NCI-H1436 (cell line): ENCODE measurements at places on chromosomes 16 and 17.

DNA sequence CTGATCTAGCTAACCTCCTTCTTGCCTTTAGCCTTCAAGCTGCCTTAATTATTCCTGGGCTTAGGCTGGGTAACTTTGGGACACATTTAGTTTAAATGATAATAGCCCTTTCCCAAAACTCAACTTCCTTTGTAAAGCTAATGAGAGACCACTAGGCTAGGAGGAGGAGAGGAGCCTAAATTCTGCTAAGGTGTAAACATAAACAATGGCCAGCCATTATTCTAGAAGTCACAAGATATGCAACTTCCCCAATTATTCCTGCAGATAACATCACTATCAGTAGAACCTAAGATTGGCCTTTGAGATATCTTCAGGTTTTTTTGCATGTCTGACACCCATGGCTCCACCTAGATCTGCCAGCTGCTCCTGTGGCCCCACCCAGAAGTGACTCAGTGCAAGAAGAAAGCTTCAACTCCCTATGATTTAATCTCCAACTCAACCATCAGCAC is 131.2 kb upstream of the FAM20A start:
- DNase-seq, result no peak

DNA sequence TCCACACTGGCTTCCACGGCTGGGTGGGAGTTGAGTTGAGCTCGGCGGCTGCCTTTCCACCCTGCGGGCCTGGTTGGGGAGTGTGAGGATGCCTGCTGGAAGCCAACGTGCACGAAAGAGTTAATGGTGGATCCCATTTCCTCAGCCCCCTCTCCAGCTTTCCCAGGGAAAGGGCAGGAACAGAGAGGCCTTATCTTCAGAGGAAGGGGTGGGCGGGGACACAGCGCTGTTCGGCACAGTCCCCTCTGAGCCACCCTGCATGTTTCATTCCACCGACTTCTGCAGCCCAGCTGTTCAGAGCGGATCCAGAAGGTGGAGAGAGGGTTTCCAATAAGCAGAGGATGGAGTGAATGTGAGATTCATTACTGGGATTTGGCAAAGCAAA is 295.3 kb downstream of the SEC14L1 start:
- no peak for DNase-seq

- DNase-seq, result peak; percentile 63
These were observed 2.9 kb downstream of the PHOSPHO1 start for GRCh38 chr17:49227436-49228261.

- DNase-seq, result no peak
These were observed 2329.0 kb downstream of the TP53TG3F start for GRCh38 chr16:35788381-35788780.

GRCh38 chr16:80018466-80018865 is 417.9 kb upstream of the MAF start:
- DNase-seq, result no peak

DNA sequence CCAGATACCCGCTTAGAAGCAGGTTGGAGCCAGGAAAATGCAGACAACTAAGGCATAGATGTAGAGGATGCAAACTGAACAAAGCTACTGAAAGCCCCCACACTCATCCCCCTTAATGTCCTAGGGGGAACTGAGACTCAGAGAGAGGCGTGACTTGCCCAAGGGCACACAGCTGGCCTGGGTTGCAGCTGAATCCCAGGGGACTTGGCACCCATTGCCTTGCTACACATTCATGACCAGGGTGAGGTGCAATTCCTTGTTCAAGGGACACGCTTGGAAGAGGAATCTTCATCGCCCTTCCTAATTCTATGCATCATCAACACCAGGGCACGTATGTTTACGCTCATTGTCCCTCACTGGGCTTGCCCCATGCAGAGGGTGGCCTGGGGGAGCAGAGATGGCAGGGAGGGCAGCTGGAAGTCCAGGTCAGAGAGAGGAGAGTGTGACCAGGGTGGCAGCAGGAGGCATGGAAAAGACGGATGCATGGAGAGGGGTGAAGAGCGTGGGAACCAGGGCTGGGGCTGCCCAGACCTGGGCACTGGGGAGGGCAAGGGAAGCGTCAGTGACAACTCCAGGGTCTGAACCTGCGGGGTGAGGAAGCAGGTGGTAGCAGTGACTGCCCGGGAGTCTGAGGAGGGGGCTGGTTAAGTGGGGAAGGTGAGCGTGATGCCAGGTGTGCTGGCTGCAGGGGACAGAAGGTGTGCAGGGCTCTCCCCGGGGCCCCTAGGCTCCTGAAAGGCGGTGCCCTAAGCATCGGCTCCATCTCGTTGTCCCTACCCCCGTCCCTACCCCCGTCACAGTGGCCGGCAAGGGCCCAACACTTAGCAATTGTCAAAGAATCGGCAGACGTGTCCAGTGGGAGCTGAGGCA is 267.1 kb upstream of the TNRC6C start:
- no peak for DNase-seq

- DNase-seq, result no peak
These were observed 87.7 kb downstream of the MRM3 start for GRCh38 chr17:869567-870525.

DNA sequence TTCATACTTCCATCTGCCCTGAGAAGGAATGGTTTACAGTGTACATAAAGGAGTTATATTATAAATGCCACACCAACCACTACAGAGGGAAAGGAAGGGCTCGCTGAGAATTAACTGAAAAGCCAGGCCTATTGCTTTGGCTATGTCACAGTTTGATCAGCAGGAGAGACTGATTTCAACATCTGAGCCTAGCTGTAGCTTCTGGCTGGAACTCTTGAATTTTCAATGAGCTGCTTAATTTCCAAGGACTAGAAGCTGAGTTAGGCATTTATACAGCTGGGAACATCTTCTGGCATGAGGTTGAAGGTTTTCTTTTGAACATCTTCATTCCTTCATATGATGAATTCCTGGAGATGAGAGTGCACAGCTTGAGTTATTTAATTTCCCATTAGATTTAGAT is 47.6 kb upstream of the GNAO1 start:
- no peak for DNase-seq

DNA sequence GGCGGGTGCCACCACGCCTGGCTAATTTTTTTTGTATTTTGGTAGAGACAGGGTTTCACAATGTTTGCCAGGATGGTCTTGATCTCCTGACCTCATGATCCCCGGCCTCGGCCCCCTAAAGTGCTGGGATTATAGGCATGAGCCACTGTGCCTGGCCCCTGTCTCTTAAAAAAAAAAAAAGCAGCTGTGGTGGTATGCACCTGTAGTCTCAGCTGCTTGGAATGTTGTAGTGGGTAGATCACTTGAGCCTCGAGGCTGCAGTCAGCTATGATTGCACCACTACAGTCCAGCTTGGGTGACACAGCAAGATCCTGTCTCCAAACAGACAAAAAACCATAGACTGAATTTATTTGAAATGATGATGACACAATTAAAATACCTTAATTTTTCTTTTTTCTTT is 24.3 kb downstream of the CDK12 start:
- no peak for DNase-seq

DNA sequence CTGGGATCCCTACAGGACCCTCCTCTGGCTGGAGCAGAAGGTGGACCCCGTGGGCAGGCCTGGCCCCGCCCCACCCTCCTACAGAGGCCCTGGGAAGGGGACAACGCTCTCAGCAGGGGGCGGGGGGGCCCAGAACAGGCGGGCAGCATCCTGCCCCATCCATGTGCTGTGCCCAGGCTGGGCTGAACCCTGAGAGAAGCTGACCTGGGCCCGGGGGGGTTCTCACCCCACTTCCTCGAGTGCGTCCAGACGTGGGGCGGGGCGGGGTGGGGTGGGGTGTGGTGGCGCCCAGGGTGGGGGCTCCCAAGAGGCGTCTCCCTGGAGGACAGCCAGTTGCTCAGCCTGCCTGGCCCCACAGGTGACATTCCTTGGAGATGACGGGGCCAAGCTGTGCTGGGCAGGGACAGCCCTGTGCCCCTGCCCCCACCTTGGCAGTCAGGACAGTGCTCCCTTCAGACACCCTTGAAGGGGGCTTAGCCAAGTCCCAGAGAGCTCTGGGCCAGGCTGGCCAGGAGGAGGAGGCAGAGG is 390 bp upstream of the UNC13D start:
- DNase-seq, result no peak

- DNase-seq, result no peak
These were observed 31.3 kb upstream of the CCDC182 start for GRCh38 chr17:57776366-57776765.

GRCh38 chr16:10824111-10824893 is 5.7 kb upstream of the TVP23A start:
- no peak for DNase-seq

- no peak for DNase-seq
These were observed 4.6 kb downstream of the TRIM47 start for GRCh38 chr17:75873587-75874322.

DNA sequence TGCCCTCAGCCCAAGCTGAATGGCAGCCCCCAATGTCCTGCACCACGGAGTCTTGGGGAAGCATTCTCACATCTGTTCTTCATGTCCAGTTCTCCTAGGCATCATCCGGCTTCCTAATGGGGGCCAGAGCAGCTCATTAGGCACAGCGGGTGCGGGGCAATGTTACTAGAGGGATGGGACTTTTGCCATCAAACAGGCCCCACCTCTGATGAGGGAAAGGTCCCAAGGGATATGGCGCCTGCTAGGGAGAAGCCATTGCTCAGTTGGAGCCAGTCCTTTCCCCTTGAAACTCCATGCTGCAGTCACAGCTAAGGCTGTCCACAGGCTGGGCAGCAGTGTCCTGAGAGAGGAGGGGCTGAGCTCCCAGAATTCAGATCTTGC is 1.7 kb upstream of the DPH1 start:
- no peak for DNase-seq

- DNase-seq, result peak; percentile 63
These were observed 38.0 kb downstream of the CUEDC1 start for GRCh38 chr17:57916925-57917858.

DNA sequence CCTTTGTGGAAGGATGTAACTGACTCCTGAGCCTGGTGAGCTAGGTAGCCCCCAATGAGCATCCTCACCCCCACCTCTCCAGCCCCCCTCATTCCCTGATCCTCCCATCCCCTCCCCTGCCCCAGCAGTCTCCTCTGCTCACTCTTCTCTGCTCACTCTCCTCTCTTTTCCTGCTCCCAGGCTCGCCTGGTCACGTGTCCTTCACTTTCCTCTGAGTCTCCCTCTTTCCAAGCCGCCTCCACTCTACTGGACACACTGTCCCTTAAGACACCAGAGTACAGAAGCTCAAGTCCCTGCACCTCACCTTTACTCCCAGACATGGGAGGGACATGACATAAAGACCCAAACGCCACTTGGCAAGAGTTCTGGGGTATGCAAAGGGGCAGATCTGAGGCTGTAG is 76.3 kb upstream of the RBL2 start:
- no peak for DNase-seq

GRCh38 chr16:51919736-51920135 is 627.2 kb downstream of the TOX3 start:
- DNase-seq, result no peak

DNA sequence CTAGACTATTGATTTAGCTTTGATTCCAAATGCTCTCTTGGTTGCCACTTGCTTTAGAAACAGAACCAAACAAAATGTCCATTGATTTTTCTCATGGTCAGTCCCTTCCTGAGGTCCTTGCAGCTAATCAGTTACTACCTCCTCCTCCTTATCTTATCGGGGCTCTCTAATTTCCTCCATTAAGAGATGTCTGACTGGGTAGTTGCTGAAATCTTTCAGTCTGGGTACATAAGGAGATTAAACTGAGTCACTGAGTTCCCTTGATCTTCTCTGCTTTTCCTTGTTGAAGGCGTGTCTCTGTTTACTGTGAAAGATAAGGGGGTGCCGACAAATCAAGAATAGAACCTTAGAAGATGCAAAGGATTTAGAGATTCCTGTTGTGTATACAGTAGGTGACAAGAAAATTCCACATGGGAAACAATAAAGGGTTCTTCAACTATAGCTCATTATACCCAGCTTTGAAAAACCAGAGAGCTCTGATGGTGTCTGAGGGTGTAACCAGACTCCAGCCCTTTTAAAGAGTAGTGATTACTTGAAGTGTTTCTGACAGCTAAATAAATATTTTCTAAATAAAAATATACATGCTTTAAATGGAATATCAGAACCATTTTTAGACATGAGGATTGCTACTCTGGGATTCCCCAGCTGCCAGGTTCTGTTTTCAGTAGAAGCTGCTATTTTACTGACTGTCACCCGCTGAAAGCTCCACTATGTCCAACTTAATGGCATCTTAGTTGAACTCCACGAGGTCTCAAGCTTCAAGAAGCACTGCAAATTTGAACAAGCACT is 791.3 kb upstream of the SOX9 start:
- peak; percentile 32 for DNase-seq

- no peak for DNase-seq
These were observed 112.1 kb downstream of the PRKCB start for GRCh38 chr16:23947838-23948237.

- no peak for DNase-seq
These were observed 203.6 kb downstream of the HS3ST3A1 start for GRCh38 chr17:13398091-13398490.

DNA sequence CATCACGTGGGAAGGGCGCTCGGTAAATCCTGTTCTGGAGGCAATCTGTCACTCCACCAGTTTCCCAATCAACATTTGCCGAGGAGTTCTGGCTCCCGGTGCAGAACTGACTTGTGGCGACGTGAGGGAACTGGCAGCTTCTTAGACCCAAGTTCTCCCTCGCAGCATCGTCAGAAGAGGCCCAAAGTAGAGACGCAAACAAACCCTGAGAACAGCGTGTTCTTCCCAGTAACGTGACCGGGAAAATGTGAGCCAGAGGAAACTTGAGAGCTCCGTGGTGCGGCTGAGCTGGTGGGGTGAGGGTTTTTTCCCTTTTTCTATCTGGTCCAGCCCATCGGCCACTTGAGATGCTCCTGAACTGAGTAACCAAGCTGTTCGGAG is 158.9 kb upstream of the CACNG5 start:
- no peak for DNase-seq

DNA sequence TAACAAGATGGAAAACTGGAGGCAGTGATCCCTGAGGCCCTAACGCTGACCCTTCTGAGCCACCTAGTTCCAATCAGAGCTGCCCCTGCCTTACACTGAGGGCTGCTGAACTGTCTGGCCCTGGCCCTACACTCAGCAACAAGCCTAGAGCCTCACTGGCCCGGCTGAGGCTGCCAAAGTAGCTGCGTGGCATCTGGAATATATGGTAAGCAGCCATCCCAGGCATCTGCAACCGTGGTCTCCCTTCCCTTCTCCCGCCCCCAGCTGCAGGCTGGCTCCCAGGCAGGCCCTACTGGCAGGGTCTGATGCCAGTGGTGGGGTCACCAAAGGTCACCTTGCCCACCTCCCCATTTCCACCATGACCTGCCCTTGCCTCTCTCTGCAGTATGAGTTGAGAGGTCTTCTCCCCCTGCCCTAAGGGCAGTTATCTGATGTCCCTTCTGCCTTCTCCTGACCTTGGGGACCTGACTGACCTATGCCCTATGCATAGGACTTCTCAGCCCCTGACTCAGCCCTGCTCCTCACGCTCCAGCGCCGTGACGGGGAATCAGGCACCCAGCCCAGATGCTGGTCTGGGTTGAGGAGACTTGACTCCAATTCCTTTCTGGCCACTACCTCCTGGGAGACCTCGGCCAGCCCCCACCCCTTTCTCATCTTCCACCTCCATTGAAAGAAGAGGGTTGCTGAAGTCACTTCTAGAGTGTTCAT is 45.3 kb downstream of the CPNE2 start:
- DNase-seq, result no peak

- DNase-seq, result no peak
These were observed 54.8 kb downstream of the PLXDC1 start for GRCh38 chr17:39096508-39097149.

- DNase-seq, result no peak
These were observed 24.7 kb upstream of the AQP8 start for GRCh38 chr16:25192096-25192495.

- no peak for DNase-seq
These were observed 46.4 kb upstream of the KLHDC4 start for GRCh38 chr16:87812200-87812656.

GRCh38 chr16:24626256-24626655 is 86.9 kb downstream of the RBBP6 start:
- DNase-seq, result no peak

GRCh38 chr17:8126491-8127066 is 2.7 kb upstream of the HES7 start:
- peak; percentile 37 for DNase-seq
